ENCODE measurements at places on chromosomes 7 and 10.

- DNase-seq: no peak
Measured at GRCh38 chr7:130189343-130189742, 15.9 kb downstream of the TMEM209 start.

GRCh38 chr7:150367677-150368095, 936 bp upstream of the REPIN1 start:
- no peak for DNase-seq

- no peak for DNase-seq
Measured at GRCh38 chr10:119970963-119971362, 78.4 kb downstream of the SEC23IP start.

DNA sequence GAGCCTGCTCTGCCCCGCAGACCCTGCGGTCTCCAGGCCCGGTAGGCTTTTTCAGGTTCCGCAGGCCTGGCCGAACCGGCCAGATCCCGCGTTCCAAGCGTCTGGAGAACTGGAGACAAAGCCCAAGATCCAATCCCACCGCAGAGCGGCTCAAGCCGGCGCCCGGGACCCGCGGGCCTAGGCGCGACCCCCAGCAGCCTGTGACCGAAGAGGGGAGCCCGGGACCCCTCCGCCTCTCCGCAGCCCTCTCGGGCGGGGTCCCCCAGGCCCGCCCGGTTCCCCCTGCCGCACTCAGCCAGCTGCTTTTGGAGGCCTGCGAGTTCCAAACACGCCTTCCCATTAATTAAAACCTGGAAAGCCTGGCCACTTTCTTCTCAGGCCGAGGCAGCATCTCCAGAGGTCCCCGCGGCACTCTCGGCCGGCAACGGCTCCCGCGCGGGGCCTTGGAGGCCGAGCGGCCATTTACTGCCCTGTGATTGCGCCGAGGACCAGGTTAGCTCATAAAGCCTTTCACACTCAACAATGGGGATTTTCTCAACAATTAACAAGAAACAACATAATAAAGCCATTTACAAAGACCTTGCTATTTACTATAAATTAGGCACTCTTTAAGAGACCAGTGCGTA, 16.7 kb downstream of the SKIDA1 start:
- DNase-seq: no peak

- DNase-seq: no peak
Measured at GRCh38 chr10:44651834-44652233, 259.3 kb upstream of the TMEM72 start.

DNA sequence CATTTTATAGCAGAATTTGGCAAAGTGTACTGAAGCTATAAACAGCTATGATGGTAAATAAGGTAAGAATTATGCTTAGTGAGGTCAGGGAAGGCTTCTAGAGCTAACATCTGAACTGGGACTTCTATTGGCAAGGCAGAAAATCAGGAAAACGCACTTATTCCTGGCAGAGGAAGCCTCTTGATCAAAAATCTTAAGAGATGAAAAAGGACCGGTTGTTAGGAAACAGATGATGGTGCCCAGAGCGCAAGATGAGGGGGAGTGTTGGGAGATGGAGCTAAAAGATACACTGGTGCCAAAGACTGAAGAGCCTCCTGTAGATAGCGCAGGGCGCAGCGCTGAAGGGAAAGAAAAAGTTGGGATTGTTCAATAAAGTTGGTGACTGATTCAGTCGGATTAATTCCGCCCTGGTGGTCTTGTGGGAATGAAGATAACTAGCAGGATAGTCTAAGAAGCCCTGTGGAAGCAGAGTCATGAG, 550 bp upstream of the CALU start:
- no peak for DNase-seq

GRCh38 chr7:155007947-155008346, 5.0 kb upstream of the PAXIP1 start:
- no peak for DNase-seq

GRCh38 chr7:47336472-47337425, 245.2 kb downstream of the TNS3 start:
- DNase-seq: no peak

DNA sequence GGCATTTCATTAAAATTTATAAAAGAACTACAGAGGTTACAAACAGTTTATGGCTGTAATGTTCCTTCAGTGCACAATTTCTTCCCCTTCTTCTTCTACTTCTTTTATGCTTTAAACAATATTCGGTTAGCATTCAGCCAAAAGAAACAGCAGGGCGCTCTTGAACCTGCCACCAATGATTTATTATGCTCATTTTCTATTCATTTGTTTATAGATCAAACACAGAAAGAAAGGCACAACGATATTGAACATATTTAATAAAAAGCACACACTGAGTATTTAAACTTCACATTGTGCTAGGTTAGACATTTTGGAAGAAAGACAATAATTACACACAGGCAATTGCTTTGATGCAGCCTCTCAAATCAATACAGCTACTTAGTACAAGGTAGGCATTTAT, 1025.8 kb upstream of the LRRN3 start:
- no peak for DNase-seq

GRCh38 chr10:129914960-129915359, 49.1 kb downstream of the EBF3 start:
- no peak for DNase-seq

DNA sequence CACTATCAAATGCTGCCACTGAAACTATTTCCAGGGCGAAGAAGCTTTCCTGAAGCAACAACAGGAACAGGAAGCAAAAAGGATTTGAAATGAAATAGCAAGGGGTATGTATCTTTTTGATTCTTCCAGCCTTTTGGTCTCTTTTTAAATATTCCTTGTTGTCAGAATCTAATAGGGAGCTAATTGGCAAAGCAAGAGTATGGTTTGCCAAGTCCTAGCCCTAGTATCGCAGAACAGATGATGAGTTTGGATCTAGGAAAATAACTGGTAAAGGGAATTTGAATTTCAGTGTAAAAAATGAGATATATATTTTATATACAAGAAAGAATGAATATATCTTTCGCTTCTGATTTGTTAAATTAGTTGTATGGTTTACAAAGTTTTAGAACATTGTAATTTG, 252.5 kb downstream of the ANKRD7 start:
- no peak for DNase-seq

DNA sequence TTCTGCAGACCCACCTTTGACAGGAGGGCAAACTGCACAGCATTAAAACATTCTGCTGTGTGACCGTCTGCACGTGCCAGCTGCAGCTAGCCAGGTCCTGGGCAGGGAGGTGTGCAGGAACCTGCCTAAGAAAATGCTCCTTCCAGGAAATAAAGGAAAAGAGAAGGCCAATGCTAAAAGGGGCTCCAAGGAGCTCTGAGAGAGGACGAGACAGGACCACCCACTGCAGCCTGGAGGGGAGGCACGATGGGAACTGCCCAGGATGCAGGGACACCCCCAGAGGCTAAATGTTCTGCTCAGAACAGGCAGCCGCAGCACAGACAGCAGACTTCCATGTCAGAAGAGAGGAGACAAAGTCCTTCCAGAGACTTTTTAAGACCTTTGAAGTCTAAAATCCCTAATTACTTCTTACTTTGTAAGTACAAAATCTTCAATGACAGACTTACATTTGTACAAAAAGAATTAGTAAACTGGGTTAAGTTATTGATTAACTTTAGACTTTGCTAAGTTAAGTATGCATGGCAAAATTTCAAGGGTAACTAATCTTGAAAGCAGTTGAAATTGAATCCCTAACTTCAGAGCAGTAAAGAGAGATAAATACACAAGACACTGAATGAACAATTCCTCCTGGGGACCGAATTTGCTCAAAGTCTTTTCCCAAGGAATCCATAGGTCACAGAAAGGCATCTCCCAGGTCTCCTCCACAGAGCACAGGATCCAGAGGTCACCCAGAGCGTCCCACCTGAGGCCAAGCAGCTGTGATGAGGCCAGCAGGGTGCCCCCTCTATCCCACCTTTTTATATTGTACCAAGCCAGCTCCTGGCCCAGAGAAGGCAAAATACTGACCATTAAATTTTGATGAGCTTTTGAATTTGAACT, 21.5 kb downstream of the HSPA12A start:
- DNase-seq: no peak
